Activated CD4-positive, alpha-beta memory T cell treated with anti-CD3 and anti-CD28 coated beads, Interleukin-2, amount 10 ng/mL, durations not matched to agents 7 days and 5 days (primary cell): ENCODE measurements at places on chromosomes 1 and 21. TPM values are rescaled to one million over a fixed set of nuclear protein-coding genes. Genes with fewer than 3 reads are reported as not detected.

- no peaks in the 10 kb centered on the region for H3K36me3 ChIP-seq
- no peak for DNase-seq
- H3K4me1 ChIP-seq: peaks cover 24% of the 10 kb centered on the region
- H3K27me3 ChIP-seq: peaks cover 71% of the 10 kb centered on the region
- H3K4me3 ChIP-seq: no peak overlapping the region
Measured at GRCh38 chr1:30822006-30822405, 64.4 kb upstream of the LAPTM5 start.

- peaks cover 6% of the 10 kb centered on the region for H3K4me1 ChIP-seq
- H3K27ac ChIP-seq: no peak overlapping the region
- no peaks in the 10 kb centered on the region for H3K36me3 ChIP-seq
Measured at GRCh38 chr21:25995278-25995677, 175.3 kb downstream of the APP start.

GRCh38 chr1:44316231-44316759 lies 38.8 kb downstream of the ERI3 start:
- no peak for DNase-seq
- peaks cover 8% of the 10 kb centered on the region for H3K4me1 ChIP-seq
- H3K27ac ChIP-seq: no peak overlapping the region

The CHODL gene
- 0.15 TPM for total RNA-seq

The RHD gene
- total RNA-seq: not detected
